ENCODE measurements at places on chromosomes 1 and 21. TPM values are rescaled to one million over a fixed set of nuclear protein-coding genes. Genes with fewer than 3 reads are reported as not detected.

The KIF17 gene
- 1.3 TPM for total RNA-seq

The CRNN gene
- total RNA-seq = not detected

The TNFRSF14 gene
- total RNA-seq = 0.95 TPM

The LRRIQ3 gene
- 0.23 TPM for total RNA-seq

The CDC42 gene
- 250 TPM for total RNA-seq

The ELAVL4 gene
- total RNA-seq = not detected

The KAZN gene
- total RNA-seq = 30.1 TPM

The LCE1F gene
- total RNA-seq = not detected

The LAD1 gene
- not detected for total RNA-seq

The LCE1C gene
- not detected for total RNA-seq

The ZBTB8A gene
- total RNA-seq = 11.8 TPM

The SERTAD4 gene
- total RNA-seq = 71.7 TPM

The RGS7 gene
- total RNA-seq = 4.5 TPM

The RASSF5 gene
- 0.36 TPM for total RNA-seq

GRCh38 chr1:206982216-206982615 lies 12.0 kb upstream of the FCAMR start:
- no peak overlapping the region for H3K4me3 ChIP-seq
- DNase-seq = no peak
- no peak overlapping the region for H3K27ac ChIP-seq
- H3K27me3 ChIP-seq = peaks cover 56% of the 10 kb centered on the region
- no peaks in the 10 kb centered on the region for H3K36me3 ChIP-seq
- H3K4me1 ChIP-seq = no peaks in the 10 kb centered on the region

- H3K36me3 ChIP-seq = no peaks in the 10 kb centered on the region
- H3K4me3 ChIP-seq = no peak overlapping the region
- DNase-seq = no peak
- no peak overlapping the region for H3K27ac ChIP-seq
Measured at GRCh38 chr1:206578068-206578977, 33.9 kb downstream of the EIF2D start.

DNA sequence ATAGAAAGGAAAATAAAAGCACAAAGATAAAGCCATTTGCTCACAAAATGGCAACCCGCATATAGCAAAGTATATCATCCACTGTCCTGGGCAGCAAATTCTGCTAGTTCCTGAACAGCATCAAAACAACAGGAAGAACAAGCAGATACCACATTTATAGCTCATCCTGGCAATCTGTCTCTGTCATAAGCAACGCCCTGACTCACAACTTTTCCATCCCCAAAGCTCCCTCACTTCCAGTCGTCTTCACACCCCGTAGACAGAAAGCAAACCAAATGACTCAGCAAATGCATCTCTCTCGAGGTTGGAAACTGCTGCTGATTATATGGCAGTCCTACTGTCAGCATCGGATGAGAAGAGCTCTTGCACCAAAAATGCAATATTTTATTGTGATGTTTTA lies 65.8 kb downstream of the AK5 start:
- no peak overlapping the region for H3K4me3 ChIP-seq
- no peaks in the 10 kb centered on the region for H3K27me3 ChIP-seq
- peak overlapping the region; percentile 66 for H3K27ac ChIP-seq
- H3K36me3 ChIP-seq = no peaks in the 10 kb centered on the region
- peaks cover 24% of the 10 kb centered on the region for H3K4me1 ChIP-seq

GRCh38 chr1:27393641-27394281 lies 1.3 kb downstream of the GPR3 start:
- peak; percentile 91 for DNase-seq
- peaks cover 2% of the 10 kb centered on the region for H3K27me3 ChIP-seq
- H3K36me3 ChIP-seq = no peaks in the 10 kb centered on the region
- peaks cover 13% of the 10 kb centered on the region for H3K4me1 ChIP-seq
- no peak overlapping the region for H3K27ac ChIP-seq

GRCh38 chr1:201127755-201128455 lies 921 bp upstream of the ASCL5 start:
- no peak overlapping the region for H3K4me3 ChIP-seq
- H3K27ac ChIP-seq = no peak overlapping the region

GRCh38 chr1:152185544-152186391 lies 26.7 kb upstream of the RPTN start:
- peaks cover 7% of the 10 kb centered on the region for H3K4me1 ChIP-seq
- no peak for DNase-seq
- no peak overlapping the region for H3K4me3 ChIP-seq

GRCh38 chr1:29062157-29062942 lies 61.4 kb downstream of the TMEM200B start:
- H3K4me1 ChIP-seq = no peaks in the 10 kb centered on the region
- H3K36me3 ChIP-seq = peaks cover 3% of the 10 kb centered on the region
- H3K27me3 ChIP-seq = no peaks in the 10 kb centered on the region
- no peak overlapping the region for H3K27ac ChIP-seq

GRCh38 chr1:186780076-186780475 lies 48.7 kb upstream of the PLA2G4A start:
- DNase-seq = no peak
- peaks cover 3% of the 10 kb centered on the region for H3K4me1 ChIP-seq
- no peak overlapping the region for H3K4me3 ChIP-seq
- H3K27ac ChIP-seq = no peak overlapping the region
- H3K36me3 ChIP-seq = no peaks in the 10 kb centered on the region

GRCh38 chr21:38760017-38760761 lies 45.5 kb upstream of the ETS2 start:
- H3K4me3 ChIP-seq = no peak overlapping the region
- no peaks in the 10 kb centered on the region for H3K27me3 ChIP-seq
- no peak overlapping the region for H3K27ac ChIP-seq
- peaks cover 55% of the 10 kb centered on the region for H3K4me1 ChIP-seq

DNA sequence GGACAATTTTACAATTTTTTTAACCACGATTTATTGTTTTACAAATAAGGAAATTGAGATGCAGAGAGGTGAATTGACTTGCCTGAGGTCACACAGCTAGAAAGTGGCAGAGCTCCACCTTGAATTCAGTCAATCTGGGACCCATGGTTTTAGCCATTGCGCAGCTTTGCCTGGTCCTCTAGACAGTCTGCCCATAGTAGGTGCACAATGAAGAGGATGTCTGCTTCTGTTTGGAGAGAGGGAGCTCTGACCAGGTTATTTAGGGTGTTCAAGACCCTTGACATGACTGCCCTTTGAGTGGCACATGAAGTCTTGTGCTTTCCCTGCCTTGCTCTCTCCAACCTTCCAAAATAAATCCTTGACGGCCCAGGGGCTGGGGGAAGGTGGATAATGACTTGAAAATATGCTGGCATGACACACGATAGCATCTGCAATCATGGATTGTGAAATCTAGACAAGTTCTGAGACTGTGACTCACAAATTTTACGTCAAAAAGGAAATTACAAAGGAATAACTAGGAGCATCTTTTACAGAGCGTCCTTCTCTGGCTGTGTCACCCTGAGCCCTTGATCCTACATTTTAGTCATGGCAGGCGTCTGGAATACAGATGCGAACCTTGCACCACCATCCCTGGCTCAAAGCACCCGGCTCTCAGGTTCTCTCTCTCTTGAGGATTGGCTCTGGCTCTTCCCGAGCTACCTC lies 26.2 kb upstream of the ID3 start:
- peaks cover 30% of the 10 kb centered on the region for H3K4me1 ChIP-seq
- peak overlapping the region; percentile 80 for H3K27ac ChIP-seq
- no peak for DNase-seq
- no peak overlapping the region for H3K4me3 ChIP-seq
- H3K36me3 ChIP-seq = no peaks in the 10 kb centered on the region
- no peaks in the 10 kb centered on the region for H3K27me3 ChIP-seq

GRCh38 chr1:96416111-96416595 lies 305.4 kb upstream of the PTBP2 start:
- H3K4me1 ChIP-seq = peaks cover 12% of the 10 kb centered on the region
- no peak overlapping the region for H3K4me3 ChIP-seq
- no peaks in the 10 kb centered on the region for H3K27me3 ChIP-seq
- H3K27ac ChIP-seq = peak overlapping the region; percentile 59
- no peaks in the 10 kb centered on the region for H3K36me3 ChIP-seq

DNA sequence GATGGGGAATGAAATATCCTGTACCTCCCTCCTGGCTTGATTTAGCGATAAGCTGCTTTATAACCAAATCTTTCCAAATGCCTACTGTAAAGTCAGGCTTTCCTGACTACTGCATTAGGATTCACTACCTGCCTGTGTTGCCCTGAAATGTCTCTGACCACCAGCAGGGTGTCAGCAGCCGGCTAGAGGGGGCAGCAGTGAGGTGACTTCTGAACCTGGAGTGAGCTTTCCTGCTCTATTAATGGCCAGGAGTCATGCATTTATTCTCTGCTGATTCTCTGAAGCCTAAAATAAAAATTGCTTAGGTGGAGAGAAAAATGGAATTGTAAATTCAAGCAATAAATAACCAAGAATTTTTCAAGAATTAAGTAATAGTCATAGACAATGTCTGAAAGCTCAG lies 2.5 kb downstream of the BACE2 start:
- H3K4me3 ChIP-seq = peak overlapping the region; percentile 35
- DNase-seq = no peak
- no peak overlapping the region for H3K27ac ChIP-seq
- peaks cover 44% of the 10 kb centered on the region for H3K4me1 ChIP-seq
- no peaks in the 10 kb centered on the region for H3K27me3 ChIP-seq

GRCh38 chr21:27326301-27326700 lies 359.4 kb upstream of the ADAMTS5 start:
- no peak for DNase-seq
- H3K4me1 ChIP-seq = peaks cover 13% of the 10 kb centered on the region
- H3K27ac ChIP-seq = no peak overlapping the region
- H3K36me3 ChIP-seq = no peaks in the 10 kb centered on the region
- no peak overlapping the region for H3K4me3 ChIP-seq
- no peaks in the 10 kb centered on the region for H3K27me3 ChIP-seq

DNA sequence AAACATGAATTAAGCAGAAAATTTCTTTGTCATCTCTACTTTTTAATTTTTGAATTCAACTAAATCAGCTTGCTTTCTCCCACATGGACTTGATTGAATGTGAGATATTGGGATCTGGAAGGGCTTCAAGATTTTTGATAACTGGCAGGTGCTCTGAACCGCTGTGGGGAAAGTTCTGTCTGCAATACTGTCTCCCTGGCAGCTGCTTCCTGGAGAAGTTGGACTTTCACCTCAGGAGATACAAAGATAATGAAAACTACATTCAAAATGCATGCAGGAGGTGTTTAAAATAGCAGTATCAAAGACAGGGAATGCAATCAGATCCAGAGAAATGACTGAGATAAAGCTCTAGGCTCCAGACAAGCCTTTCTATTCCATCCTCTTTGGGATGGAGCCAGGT lies 338.3 kb downstream of the NEGR1 start:
- H3K4me1 ChIP-seq = no peaks in the 10 kb centered on the region
- H3K36me3 ChIP-seq = no peaks in the 10 kb centered on the region
- no peak overlapping the region for H3K4me3 ChIP-seq
- DNase-seq = no peak

- H3K36me3 ChIP-seq = peaks cover 5% of the 10 kb centered on the region
- DNase-seq = no peak
- H3K27me3 ChIP-seq = no peaks in the 10 kb centered on the region
- no peak overlapping the region for H3K27ac ChIP-seq
- H3K4me1 ChIP-seq = peaks cover 36% of the 10 kb centered on the region
- no peak overlapping the region for H3K4me3 ChIP-seq
Measured at GRCh38 chr1:35554266-35555211, 2.7 kb downstream of the KIAA0319L start.

- H3K4me1 ChIP-seq = peaks cover 5% of the 10 kb centered on the region
- H3K4me3 ChIP-seq = no peak overlapping the region
- no peaks in the 10 kb centered on the region for H3K27me3 ChIP-seq
- H3K27ac ChIP-seq = no peak overlapping the region
Measured at GRCh38 chr1:54350360-54350759, 55.8 kb downstream of the SSBP3 start.

DNA sequence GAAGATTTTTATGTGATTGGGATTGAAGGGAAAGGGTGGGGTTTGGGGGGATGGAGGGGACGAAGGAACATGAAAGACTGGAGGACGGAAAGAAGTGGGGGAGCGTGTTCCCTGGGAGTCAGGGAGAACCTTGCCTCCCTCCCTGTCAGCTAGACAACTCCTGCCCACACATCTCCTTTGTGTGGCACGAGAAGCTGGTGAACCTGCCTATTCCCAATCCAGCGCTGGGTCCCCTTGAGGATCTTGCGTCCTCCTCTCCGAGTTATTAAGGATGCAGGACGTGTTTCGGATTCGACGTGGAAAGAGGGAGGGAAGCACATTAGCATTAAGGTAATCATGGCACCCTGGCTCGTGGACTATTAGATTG lies 1.4 kb downstream of the LRRC7 start:
- H3K4me1 ChIP-seq = peaks cover 23% of the 10 kb centered on the region
- H3K27ac ChIP-seq = no peak overlapping the region
- no peaks in the 10 kb centered on the region for H3K36me3 ChIP-seq
- H3K4me3 ChIP-seq = peak overlapping the region; percentile 31
- no peak for DNase-seq

- no peak for DNase-seq
- peaks cover 17% of the 10 kb centered on the region for H3K4me1 ChIP-seq
- no peak overlapping the region for H3K4me3 ChIP-seq
- H3K27ac ChIP-seq = no peak overlapping the region
- no peaks in the 10 kb centered on the region for H3K36me3 ChIP-seq
Measured at GRCh38 chr1:41390573-41390972, 29.3 kb downstream of the FOXO6 start.

DNA sequence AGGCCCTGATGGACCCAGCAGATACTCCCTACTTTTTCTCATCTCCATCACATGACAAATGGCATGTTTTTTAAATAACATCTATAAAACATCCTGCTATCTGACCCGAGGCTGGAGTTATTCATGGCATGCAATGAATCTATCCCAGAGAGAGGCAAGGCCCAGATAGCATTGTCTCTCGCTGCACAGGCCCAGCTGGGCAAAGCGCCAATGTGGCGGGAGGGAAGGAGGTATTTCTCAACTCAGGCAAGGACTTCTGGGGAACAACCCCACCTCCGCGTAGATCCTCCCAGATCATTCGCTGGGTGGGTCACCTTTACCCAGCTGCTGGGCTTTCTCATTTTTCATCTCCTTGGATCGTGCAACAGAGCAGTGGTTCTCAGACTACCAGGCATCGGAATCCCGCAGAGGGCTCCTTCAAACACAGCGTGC lies 59.8 kb downstream of the ERG start:
- no peak for DNase-seq
- peaks cover 4% of the 10 kb centered on the region for H3K36me3 ChIP-seq
- no peaks in the 10 kb centered on the region for H3K27me3 ChIP-seq
- H3K27ac ChIP-seq = peak overlapping the region; percentile 70
- H3K4me3 ChIP-seq = no peak overlapping the region

DNA sequence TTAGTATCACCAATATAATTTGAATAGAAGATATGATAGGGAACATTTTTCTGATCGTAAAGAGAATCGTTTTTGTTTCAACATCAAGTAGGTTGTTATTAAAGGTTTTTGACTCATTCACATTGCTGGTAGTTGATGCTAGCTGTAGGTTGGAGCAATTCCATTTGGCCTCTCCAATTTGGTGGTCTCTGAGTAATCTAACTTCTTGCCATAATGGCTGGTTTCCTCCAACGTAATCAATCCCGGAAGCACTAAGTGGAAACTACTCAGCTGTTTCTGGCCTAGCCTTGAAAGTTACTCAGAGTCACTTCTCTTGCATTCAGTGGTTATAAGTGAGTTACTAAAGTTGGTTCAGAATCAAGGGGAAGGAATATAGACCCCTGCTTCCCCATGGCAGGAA lies 26.0 kb downstream of the RCOR3 start:
- no peak overlapping the region for H3K4me3 ChIP-seq
- no peak for DNase-seq
- H3K4me1 ChIP-seq = no peaks in the 10 kb centered on the region
- no peak overlapping the region for H3K27ac ChIP-seq
- no peaks in the 10 kb centered on the region for H3K27me3 ChIP-seq
- peaks cover 19% of the 10 kb centered on the region for H3K36me3 ChIP-seq

Data from chondrocyte (in vitro differentiated cells).